Skin of body (tissue), 3 donors: ENCODE measurements at places on chromosomes 13 and 19. TPM values are rescaled to one million over a fixed set of nuclear protein-coding genes. Genes with fewer than 3 reads are reported as not detected.

DNA sequence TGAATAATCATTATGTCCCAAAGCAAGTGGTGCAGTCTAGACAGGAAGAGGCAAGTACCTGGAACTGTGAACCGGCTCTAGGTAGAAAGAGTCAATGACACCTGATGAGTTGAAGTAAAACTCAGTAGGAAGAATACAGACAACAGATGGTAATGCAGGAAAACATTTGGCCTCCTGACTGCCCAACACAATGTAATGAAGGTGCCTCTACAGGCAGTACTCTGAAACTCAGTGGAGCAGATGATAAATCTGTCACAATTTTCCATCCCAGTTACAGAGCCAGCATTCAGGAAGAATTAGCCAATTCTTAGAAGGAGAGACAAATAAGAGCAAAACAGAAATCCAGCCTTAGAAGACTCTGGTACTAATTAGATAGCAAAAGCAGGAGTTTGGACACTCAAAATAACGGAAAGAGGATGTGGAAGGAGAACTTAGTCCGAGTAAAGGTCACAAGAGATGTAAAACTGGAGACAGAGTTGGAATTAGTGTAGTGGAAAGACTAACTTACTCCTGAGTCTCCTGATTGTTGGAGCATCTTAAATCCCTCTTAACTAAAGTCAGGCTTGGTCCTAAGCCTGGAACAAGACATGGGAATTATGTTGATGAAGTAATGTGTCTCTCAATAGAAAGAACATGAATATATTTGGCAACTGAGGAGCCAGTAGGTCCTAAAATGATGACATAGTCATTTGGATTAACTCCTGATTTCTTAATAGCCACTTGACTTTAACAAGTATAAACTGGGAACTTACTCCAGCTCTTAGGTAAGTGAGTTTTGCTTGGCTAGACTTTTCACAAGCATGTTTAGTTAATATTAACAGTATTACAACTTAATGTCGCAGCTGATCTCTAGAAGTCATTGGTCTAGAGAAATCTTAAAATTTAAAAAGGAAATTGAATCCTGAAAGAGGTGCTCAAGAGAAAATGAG lies 457.3 kb upstream of the MIR17HG start:
- DNase-seq: no peak

DNA sequence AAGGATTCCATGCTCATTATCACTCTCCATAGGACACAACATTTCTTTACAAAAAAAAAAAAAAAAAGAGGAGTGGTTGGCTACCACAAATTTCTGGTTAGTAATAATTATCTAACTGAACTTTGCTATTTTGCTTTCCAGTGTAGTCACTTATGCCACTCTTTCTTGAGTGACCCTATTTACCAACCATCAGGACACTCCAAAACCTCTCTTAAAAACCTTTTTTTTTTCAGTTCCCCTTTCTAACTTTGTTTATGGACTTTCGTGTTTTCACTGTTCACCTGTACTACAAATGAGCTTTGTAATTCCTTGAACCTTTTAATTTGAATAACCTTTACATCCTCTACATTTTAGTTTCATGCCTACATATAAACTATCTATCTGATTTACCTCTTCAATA lies 686.5 kb upstream of the PCDH9 start:
- no peak for DNase-seq

GRCh38 chr13:45109102-45109720 lies 11.1 kb upstream of the GTF2F2 start:
- no peak for DNase-seq

The HIF3A gene
- 59.6 TPM for total RNA-seq

DNA sequence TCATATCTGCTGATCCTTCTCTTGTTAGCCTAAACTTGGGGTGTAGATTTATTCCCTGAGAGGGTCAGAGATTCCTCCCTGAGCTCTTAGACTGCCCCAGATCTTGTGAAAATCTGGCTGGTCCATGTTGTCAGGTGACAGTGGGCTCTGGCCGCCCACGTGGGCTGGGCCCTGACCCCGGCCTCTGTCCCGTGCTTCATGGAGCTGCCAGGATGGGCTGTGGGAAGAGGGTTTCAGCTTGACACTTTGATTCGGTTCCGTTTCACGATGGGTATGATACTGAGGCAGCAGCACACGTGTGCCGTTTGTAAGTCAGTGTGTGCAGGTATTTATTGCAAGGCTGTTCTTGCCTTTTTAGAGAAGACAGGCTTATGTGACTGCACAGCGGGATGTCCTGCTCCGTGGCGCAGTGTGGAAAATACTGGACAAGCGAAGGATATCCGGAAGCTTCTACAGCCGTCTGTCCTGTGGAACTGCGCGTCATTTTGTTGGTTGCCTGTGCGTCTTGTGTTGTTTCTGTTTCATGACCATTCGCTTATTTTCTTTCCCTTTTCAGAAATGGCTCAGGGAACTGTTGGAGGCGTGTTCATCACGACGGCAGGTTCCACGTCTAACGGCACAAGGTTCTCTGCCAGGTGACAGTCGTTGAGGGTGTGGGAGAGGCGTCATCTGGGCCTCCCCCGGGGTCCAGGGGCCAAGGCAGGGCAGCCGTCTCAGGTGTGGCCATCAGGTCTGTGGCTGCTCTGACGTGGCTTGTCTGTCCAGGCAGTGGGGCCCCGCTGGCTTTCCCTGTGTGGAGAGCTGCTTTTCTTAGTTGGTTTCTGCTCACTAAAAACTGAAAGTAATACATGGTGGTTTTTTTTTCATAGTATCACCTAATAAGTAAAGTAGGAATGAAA lies 20.5 kb downstream of the ATP4B start:
- no peak for DNase-seq

The VSTM2B gene
- total RNA-seq: not detected

- DNase-seq: no peak
Observed at GRCh38 chr19:5590151-5590864, 22.6 kb upstream of the TINCR start.

- DNase-seq: no peak
Observed at GRCh38 chr13:29936051-29936813, 85.8 kb upstream of the UBL3 start.
